OCI-LY7 (cell line): ENCODE measurements at places on chromosomes 4 and X. TPM values are rescaled to one million over a fixed set of nuclear protein-coding genes. Genes with fewer than 3 reads are reported as not detected.
A peak's percentile ranks its signal among the peaks of the same experiment; 100 is the strongest.

DNA sequence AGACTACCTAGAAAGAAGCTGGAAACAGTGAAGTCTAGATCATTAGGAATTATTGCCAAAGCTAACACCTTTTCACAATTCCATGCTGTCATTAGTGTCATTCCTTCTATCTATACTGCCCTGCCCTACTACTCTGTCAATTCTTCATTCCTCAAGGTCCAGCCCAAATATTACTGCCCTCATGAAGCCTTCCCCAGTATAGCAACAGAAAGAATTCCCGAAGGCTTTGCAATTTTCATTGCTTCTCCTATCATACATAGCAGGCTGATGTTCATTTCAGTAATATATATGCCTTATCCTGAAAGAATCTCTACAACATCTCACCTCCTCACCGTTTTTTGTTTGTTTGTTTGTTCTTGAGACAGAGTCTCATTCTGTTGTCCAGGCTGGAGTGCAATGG is 63.9 kb downstream of the APBB2 start:
- DNase-seq: no peak

The GNRHR gene
- total RNA-seq: not detected in 2 replicates

The BCLAF3 gene
- 9.3 and 12.7 TPM in 2 replicates for total RNA-seq

The TLR7 gene
- 11.4 and 12.1 TPM in 2 replicates for total RNA-seq

DNA sequence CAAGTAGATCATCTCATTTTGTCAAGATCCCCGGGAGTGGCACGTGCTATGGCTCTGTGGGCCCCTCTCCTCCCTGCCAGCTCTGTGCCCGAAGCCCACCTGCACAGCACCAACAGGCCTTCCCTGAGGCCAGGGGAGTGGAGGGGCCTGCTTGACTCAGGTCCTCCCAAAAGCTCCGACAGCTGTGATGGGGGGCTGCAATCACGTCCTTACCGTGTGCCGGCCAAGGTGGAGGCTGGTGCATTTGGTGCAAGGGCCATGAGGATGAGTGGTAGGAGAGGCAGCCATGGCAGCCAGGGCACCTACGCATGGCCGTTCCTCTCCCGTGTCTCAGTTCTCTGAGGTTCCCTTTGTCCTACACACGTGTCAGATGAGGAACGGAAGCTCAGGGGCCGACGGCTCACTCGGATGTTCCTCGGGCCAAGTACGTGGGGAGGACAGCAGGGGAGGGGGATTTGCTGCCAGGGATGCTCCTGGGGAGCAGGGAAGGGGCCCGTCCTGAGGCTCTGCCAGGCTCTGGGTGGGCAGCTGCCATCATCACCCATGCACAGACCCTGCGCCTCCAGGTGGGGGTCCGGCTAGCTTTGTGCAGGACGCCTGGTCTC is 95.8 kb downstream of the HMX1 start:
- no peak for DNase-seq

DNA sequence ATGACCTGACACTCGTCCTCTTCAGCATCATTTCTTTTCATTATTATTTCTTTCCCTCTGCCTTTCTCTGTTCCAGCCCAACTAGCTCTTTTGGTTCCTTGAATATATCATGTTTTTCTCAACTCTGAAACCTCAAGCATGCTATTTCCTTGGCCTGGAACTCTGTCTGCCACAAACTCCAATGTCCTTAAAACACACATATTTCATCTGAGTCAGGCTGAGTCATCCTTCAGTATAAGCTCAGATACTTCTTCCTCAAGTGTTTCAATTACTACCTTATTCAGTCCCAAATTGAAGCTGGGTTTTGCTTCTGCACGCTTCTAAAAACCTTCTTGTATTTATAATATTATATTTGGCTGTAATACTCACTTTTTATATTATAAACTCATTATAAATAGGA is 424.2 kb downstream of the PDGFC start:
- DNase-seq: no peak

The MAGEA6 gene
- total RNA-seq: not detected in 2 replicates

The SPATA4 gene
- not detected in 2 replicates for total RNA-seq

- DNase-seq: no peak
Observed at GRCh38 chr4:69126024-69126423, 29.8 kb downstream of the UGT2B7 start.

DNA sequence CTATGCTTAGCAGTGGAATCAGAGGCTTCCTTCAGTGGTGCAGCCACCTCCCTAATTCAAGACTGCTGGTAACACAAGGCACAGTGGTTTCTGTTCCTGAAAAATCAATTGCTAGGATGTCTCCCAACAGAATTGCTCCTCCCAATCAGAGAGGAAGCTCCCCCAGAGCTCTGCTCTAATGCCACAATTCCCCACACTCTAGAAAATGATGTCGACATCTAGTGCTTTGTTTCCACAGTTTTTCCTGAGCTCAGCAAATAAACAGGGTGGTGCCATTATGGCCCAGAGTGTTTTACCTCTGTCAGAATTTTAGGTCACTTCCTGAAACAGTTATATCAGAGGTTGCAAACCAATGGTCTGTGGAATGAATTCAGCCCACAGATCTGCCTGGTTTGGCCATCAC is 24.7 kb downstream of the TAB3 start:
- DNase-seq: no peak

- DNase-seq: peak; percentile 75
Observed at GRCh38 chrX:119685225-119686066, 7.5 kb downstream of the SEPTIN6 start.

GRCh38 chrX:7596822-7597221 is 246.1 kb upstream of the VCX start:
- DNase-seq: no peak

- no peak for DNase-seq
Observed at GRCh38 chr4:122584519-122584918, 36.3 kb downstream of the IL21 start.

DNA sequence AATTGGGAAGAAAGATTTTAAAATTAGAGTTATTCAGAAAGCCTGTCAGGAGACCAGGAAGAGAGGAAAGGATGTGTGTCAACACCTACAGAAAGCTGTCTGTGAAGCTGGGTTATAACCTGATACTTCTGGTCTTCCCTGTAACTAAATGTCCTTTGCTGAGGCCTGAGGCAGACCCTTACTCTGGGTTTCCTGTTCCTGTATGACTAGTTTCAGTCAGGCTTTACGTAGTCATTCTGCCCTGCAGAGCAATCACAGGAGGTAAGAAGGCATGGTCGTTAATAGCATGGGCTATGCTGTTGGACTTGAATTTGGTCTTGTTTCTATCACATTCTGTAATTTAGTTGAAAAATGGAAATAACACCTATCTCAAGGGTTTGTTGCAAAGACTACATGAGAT is 110.5 kb upstream of the IGFBP7 start:
- no peak for DNase-seq

DNA sequence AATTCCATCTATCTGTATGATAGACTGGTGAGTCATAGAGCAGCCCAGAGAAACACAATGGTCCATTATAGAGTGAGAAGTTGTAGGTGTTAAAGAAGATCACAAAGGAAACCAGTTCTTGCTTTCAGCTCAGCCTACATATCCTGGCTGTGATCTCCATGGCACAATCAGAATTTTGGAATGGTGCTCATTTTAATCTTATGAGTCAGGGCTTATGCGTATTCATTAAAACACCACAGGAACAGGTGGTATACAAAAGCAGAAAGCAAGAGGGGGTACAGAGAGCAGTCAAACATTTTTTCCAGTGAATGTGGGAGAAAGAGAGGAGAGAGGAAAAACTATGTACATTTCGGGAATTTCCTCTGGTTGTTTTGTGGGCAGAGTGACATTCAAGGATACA is 126.9 kb downstream of the MFAP3L start:
- no peak for DNase-seq

GRCh38 chr4:94463771-94464170 is 12.0 kb downstream of the PDLIM5 start:
- no peak for DNase-seq

DNA sequence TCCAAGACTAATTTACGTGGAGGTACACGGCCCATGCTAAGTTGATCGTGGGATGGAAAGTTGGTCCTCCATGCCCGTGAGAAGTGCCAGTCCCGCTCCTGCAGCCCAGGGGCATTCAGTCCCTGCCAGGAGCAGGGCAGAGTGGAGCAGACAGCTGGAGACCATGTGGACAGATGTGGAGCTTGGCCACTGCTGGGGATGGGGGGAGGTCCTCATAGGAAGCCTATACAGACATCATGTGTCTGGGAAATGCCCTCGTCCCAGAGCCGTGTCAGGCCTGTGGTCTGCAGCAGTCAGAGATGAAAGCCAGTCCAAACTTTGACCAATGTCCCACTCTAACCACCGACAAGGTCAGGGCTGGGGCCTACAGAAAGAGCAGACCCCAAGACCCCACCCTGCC is 118.4 kb downstream of the CPZ start:
- no peak for DNase-seq

DNA sequence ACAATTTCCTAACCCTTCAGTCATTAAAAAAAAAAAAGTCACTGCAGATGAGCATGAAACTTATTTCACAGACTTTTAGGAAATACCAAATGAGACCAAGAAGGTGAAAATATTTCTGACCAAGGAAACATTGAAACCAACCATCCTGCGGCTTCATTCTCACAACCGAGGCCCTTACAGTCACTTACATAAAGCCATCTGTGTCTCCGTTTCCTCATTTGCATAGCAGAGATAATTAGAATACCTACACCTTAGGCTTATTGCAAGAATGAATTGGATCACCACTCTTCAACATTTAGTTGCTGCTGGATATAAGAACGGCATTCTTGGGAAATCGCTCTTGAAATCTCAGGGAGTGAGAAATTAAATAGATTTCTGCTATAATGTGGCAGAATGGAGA is 356.2 kb downstream of the HS3ST1 start:
- no peak for DNase-seq

The REPS2 gene
- 3.8 and 4.0 TPM in 2 replicates for total RNA-seq

GRCh38 chr4:105293360-105293759 is 146.7 kb downstream of the TET2 start:
- DNase-seq: no peak

DNA sequence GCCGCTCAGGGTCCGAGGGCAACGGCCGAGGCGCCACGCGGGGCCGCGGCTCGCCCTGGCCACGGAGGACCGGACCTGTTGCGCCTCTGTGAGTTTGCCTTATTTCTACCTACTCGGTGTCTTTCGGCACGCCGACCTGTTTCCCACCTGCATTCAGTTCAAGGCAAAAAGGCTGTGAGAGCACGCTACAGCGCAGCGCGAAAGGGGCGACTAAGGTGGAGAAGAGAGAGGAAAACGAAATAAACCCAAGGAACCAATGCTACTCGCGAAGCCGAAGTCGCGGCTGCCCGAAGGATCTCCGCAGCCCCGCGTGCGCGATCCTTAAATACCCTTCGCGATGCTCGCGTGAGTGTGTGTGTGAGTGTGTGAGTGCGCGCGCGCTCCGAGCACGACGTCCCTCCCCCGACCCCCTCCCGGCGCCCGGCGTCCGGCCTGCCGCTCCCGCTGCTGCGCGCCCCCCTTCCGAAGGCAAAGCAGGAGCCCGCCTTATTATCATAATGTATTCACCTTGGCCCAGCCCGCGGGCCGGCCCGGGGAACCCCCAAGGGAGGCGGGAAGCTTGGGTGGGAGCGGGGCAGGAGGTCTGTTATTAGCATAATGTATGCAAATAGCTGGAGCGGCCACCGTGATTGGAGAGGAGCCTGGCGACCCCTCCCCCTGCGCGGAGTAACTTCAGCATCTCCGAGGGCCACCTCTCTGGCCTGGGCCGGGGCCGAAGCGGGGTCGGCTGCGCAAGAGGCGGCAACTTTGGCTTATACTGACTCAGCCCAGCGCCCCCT is at the start of gene COL25A1:
Gene COL25A1, minus strand, starts transcription at position 298 of the 779 bp plus-strand sequence.
- DNase-seq: no peak

GRCh38 chrX:30568136-30568535 is 9.4 kb downstream of the TASL start:
- DNase-seq: peak; percentile 38

DNA sequence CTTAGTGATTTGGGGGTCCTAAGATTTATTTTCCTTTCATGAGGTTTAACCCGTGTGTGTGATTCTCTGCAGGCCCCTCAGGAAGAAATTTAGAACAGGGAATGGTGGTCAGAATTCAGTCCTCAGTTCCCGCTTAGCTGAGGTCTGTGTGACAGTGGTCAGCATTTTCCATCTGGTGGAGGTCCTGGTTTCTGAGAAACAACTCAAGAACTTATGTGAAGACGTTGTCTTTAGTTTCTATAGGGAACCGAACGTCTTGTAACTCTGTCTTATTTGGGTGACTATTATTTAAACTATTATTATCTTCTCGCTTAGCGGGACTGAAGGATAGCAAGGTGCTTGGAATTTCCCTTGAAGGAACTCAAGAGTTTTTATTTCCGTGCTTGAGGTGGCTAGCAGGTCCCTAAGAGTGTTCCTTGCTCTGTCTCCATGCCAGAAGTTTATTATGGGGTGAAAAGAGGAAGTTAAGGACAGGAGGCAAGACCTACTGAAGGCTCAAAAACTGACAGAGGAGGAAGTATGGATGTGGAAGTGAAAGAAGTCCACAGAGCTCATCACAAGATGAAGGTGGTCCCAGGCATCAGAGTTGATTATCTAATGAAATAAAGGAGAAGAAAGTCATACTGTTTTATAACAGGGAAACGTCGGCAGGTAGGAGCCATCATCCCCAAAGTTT is 9.4 kb downstream of the MGST2 start:
- DNase-seq: peak; percentile 49

- DNase-seq: no peak
Observed at GRCh38 chr4:41878991-41879491, 56.2 kb upstream of the TMEM33 start.

GRCh38 chr4:52560844-52561280 is 98.2 kb downstream of the USP46 start:
- DNase-seq: no peak
